Naive B cell (primary cell): ENCODE measurements at places on chromosomes 2 and 18. TPM values are rescaled to one million over a fixed set of nuclear protein-coding genes. Genes with fewer than 3 reads are reported as not detected.

Gene NOSTRIN
- polyA plus RNA-seq = not detected

- DNase-seq = no peak
These were observed 81.3 kb downstream of the HS1BP3 start for GRCh38 chr2:20569464-20570223.

Gene ABCG8
- not detected for polyA plus RNA-seq

DNA sequence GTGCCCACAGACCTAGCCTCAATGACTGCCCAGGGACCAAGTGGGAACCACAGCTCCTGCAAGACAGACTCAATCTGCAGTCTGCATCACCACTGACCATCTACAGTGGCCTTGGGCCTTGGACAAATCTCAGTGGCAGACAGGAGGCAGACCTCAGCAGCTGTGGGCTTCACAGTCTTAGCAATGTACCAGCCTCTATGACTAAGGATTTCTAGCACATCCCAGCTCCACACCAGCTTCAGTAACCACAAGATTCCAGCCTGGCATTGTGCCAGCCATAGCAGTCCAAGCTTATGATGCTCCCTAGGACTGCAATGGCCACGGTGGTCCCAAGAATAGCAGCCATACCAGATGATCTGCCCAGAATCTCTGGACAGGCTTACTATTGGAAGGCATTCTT is 19.6 kb upstream of the WDR75 start:
- DNase-seq = no peak

Gene LDLRAD4
- 8.7 TPM for polyA plus RNA-seq

- no peak for DNase-seq
These were observed 97.4 kb upstream of the FHL2 start for GRCh38 chr2:105496271-105496670.

Gene RGPD3
- polyA plus RNA-seq = 0.15 TPM

- no peak for DNase-seq
These were observed 392.0 kb downstream of the DSC3 start for GRCh38 chr18:30650499-30650898.

- DNase-seq = no peak
These were observed 26.4 kb downstream of the CELF4 start for GRCh38 chr18:37539236-37539635.

Gene SERPINB4
- polyA plus RNA-seq = not detected
